ENCODE measurements at places on chromosomes 6 and 20. TPM values are rescaled to one million over a fixed set of nuclear protein-coding genes. Genes with fewer than 3 reads are reported as not detected.
A peak's percentile ranks its signal among the peaks of the same experiment; 100 is the strongest.

The KCNB1 gene
- 0.41 TPM for total RNA-seq

GRCh38 chr6:125818225-125818657 lies 27.5 kb downstream of the NCOA7 start:
- no peak for DNase-seq

DNA sequence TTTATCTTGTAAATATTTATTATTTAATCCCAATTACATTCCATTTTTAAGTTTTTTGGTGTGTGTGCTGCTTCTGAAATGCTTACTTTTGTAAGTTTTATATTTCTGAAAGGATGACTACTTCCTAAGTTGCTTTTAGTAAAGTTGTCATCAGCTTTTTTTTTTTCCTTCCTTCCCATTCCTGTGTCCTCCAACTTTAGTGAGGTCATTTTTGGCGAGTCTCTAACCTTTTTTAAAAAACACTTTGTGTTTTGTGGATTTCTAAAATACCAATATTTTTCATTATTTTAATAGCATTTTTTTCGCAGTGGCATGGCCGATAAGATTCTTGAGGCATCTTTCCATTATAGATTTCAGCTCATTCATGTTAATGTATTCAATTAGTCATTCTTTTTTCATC lies 30.9 kb downstream of the FIG4 start:
- DNase-seq, result no peak

- peak; percentile 81 for DNase-seq
Measured at GRCh38 chr6:12289933-12290820, at the start of gene EDN1. TSS of gene EDN1 (plus strand) at chr6:12290361. CDS start at chr6:12290630, 269 bp downstream.

DNA sequence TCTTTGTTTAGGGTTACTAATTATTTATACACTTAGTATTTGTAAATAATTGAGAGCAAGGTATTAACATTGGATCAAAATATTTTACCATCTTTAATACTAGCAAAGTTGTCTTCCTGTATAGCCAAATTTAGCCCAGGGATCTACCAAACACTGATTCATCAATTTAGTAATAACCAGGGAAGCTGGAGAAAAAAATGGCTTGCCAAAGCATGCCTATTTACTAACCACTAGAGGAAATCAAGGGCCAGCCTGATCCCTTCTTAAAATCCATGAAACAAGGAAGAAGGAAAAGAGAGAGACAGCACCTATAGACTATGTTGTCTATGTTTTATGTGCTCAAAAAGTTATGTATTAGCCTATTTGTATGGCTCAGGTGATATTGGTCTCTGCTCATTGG lies 450.3 kb upstream of the GJE1 start:
- no peak for DNase-seq
